Myocyte (in vitro differentiated cells): ENCODE measurements at places on chromosomes 4 and X.
A peak's percentile ranks its signal among the peaks of the same experiment; 100 is the strongest.

GRCh38 chr4:2494992-2495391 is 26.1 kb downstream of the RNF4 start:
- no peak for DNase-seq

DNA sequence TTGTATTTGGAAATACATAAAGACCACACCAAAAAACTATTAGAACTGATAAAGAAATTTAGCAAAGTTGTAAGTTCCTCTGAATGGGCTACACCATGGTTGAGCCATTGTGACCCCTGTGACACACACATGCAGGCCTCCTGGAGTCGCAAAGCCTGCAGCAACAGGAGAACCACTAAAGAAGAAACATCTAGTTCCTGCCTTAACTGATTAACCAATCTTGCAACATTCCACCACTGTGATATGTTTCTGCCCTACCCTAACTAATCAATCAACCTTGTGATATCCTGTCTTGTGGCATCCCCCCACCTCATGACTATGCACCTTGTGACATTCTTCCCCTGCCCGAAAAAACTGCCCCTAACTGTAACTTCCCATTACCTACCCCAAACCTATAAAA is 401.8 kb downstream of the PRDM5 start:
- DNase-seq: no peak

GRCh38 chr4:77623091-77623490 is 17.5 kb downstream of the CXCL13 start:
- DNase-seq: no peak

- no peak for DNase-seq
Observed at GRCh38 chrX:153848325-153848724, 18.0 kb upstream of the PDZD4 start.

DNA sequence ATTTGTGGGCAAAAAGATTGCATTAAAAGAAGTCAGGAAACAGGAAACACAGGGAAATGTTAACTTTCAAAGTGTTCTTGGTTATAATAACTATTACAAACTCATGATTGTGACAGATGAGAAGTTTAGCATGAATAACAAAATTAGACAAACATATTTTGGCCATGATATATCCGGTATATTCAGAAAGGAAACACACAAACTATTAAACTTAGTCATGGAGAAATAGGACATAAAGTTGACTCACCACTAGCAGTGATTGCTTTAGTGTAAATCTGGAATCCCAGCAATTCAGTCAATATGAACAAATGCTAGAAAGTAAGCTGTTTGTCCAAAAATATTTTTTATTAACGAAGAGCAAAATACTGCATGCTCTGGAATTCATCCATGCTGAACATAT is 1299.9 kb downstream of the C4orf33 start:
- DNase-seq: peak; percentile 13

GRCh38 chr4:81257021-81257420 is 42.0 kb upstream of the PRKG2 start:
- no peak for DNase-seq

- no peak for DNase-seq
Observed at GRCh38 chr4:25972984-25973745, 59.1 kb downstream of the SMIM20 start.

DNA sequence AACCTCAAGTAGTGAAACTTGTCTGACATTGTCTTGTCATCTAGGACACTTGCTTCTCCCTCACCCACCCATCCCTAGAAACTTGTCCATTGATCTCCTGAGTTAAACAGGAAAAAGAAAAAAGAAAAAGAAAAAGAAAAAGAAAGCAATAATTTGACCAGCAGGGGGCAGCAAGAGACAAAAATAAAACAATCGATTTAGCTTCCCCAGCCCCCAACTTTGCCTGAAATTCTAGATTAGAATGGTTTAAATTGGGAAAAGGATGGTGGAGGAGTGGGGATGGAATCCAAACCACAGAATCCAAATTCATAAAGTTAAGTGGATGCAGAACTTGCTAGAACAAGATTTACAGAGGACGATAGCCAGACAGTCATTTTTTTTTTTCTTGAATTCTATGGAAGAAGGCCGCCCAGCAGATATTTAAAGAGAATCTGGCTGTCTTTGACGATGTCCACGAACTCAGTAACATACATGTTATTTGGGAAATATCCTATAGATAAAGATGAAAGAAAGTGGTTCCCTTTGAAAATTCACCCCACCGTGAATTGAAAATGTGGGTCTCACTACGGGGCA is 282.9 kb downstream of the USP46 start:
- peak; percentile 66 for DNase-seq

GRCh38 chr4:83605210-83605609 is 69.3 kb downstream of the GPAT3 start:
- no peak for DNase-seq

DNA sequence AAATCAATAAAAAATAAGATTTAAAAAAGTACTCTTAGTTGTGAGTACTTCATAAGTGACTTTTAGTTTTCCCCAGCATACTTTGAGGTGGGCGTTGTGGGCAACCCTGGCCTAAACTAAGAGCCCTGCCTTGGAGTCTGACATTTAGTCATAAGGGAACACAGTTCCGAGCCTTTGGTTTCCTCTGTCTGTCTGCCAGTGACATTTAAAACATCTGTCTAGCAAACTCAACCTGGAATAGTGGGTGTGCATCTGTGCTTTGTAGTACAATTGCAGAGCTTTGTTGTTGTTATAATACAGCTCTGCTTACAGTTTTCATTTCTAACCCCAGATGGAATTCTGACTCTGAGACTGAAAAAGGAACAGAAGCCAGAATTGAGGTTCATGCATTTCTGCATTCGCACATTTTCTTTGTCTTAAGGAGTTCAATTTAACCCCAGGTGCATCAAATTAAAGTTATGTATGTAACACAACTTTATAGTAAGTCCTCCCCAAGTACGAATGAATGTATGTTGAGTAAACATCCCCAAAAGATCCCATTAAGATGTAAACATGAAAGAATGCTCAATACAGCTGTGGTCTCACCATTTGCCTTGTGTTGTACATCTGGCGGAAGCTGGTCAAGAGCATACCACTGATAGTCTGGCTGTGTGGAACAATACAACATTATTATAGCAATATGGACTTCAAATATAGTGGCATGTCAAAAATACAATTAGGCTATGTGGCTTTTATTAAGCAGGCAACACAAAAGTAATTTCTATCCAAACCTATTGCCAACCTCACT is 25.9 kb downstream of the TNIP3 start:
- DNase-seq: peak; percentile 6

DNA sequence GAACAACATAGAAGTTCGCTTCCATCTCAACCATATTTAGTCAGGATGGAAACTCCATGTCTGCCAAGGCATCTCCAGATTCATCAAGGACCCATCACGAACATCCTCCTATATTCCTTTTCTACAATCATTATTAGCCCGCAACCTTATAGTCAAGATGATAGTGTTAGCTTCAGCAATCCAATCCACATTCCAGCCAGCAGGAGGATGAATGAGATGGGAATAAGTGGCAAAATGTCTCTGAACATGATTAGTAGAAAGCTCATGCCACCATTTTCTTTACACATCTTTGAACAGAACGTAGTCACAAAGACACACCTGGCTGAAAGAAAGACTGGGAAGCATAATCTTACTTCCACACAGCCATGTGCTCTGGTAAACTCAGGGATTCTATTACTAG is 18.6 kb upstream of the NR0B1 start:
- no peak for DNase-seq

GRCh38 chr4:189050643-189051042 is 890.0 kb upstream of the FRG1 start:
- DNase-seq: peak; percentile 12

DNA sequence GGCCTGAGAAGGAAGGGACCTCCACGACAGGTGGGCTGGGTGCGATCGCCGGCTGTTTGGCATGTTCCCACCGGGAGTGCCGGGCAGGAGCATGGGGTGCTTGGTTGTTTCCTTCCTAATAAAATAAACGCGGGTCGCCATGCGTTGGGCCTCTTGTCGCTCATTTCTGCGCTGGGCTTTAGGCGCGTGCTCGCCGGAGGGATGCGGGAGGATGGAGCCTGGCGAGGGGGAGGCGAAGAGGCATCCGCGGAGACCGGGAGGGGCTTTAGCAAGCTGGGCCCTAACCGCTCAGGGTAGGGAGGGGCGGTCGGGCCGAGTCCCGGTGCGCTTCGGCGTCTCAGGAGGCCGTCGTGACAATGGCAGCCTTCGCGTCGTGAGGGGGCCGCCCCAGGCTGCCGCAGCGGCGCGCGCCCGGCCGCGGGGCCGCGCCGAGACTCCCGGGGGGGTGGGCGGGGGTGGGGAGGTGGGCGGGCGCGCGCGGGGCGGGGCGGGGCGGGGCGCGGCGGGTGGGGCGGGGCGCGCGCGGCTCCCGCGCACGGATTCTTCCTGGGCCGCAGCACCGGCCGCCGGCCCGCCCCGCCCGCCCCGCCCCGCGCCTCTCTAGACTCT is 476 bp upstream of the GDI1 start:
- DNase-seq: no peak

- peak; percentile 61 for DNase-seq
Observed at GRCh38 chr4:128519163-128519830, 231.7 kb upstream of the PGRMC2 start.

- no peak for DNase-seq
Observed at GRCh38 chr4:86334020-86334750, 25.7 kb downstream of the MAPK10 start.

DNA sequence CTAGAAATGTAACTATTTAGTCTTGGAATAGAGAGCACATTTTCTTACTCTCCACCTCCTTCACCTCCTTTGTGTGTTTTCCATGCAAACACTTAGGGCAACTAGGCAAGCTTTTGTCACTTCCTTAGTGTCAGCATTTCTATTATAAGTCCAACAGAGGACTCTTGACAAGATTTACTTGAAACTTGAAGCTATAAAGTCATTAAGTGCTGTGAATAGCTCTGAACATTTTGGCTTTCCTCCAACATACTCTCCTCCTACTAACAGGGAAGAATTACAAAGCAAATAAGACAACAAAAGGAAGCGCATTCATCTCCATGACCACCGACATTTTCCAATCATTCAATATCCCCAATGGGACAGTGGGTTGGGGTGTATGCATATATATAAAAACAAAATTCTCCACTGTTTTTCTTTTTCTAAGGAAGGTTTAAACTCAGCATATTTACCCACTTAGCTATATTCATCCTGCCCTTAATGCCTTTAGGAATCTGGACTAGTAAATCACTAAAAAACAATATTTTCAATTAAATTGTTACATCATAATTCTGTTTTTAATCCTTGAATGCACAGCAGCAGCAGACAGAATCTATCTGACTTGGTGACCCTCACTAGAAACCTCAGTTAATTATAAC is 264.6 kb downstream of the SNCA start:
- DNase-seq: peak; percentile 30

GRCh38 chr4:29581457-29581856 is 1138.7 kb upstream of the PCDH7 start:
- peak; percentile 54 for DNase-seq

DNA sequence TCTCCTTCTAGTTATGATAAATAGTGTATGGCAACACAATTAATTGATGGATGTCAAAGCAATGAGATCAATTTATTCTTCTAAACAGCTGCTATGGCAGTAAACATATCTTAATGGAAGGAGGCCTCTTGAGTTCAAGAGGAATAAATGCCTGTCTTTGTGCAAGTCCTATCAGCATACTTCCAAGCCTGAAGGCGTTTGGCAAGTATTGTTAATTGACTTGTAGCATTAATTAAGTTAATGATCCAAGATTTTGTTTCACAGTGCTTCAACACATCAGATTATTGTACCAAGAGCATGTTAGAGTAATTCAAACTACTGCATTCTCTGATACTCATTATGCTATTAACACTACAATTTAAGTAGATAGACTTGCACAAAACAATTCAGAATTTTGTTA is 144.8 kb downstream of the FAT4 start:
- DNase-seq: no peak

GRCh38 chr4:11729548-11729947 is 300.9 kb upstream of the HS3ST1 start:
- DNase-seq: no peak

DNA sequence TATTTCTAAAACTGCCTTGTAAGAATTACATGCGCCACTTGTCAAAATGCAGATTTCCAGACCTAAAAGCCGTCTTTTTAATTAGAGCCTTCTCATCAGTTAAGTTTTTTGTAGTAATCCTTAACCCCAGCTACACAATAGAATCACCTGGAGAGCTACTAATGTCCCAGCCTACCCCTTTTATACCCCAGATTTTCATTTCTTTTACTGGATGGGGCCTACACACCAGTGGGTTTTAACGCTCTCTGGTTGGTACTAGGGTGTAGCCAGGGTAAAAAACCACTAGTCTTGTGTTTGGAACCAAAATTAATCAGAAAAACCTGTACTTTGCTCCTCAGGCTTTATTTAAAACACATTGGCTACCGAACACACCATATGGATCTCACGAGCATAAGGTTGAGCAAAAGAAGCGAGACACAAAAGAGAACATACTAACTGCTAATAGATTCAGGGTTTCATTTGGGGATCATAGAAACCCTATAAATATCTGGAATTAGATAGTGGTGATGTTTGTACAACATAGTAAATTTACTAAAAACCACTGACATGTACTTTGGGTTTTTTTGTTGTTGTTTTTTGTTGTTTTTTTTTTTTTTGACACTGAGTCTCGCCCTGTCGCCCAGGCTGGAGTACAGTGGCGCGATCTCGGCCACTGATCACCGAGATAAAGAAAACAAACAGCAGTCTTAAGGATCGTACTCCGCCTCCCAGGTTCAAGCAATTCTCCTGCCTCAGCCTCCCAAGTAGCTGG is 30.6 kb downstream of the BBS12 start:
- no peak for DNase-seq

GRCh38 chrX:134626434-134626833 is 31.8 kb downstream of the PLAC1 start:
- DNase-seq: no peak

DNA sequence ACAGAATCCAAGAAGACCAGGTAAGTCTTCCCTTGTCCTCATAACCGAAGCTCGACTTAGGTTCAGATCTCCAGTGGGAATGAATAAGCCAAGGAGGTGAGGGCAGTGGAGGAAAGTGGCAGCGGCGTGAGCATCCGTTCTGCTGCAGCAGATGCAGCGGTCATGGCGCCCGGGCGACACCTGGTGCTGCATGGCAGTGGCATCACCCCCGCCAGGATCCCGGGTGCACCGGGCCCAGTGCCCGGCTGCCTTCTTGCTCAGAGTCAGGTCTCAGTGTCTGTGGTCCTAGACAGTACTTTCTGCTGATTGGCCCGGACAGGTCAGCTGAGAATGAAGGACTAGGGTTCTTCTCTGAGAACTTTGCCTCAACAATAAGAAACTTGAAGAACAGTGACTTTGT is 83.4 kb upstream of the SORBS2 start:
- no peak for DNase-seq

GRCh38 chr4:90002441-90003062 is 107.9 kb downstream of the MMRN1 start:
- DNase-seq: no peak

- no peak for DNase-seq
Observed at GRCh38 chr4:119832776-119833175, 204.2 kb upstream of the PDE5A start.

DNA sequence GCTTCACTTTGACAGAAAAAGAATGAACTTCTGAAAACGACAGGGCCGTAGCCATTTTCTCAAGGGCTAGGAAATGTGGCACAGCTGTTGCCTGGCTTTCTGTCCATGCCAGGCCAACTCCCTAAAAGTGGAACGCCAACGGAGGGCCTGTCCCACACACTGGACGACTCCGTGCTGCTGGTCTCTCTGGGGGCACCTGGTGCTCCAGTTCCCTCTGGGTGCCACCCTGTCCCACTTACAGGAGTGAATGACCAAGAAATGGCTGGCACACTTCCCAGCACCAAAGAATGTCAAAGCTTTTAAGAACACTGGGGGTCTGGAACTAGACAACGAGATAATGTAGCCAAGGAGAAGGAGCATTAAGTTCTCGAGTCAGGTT is 40.9 kb downstream of the GATB start:
- DNase-seq: peak; percentile 25
